ENCODE measurements at places on chromosomes 1 and 21. TPM values are rescaled to one million over a fixed set of nuclear protein-coding genes. Genes with fewer than 3 reads are reported as not detected.

SLC16A4 gene
- 16.6 TPM for total RNA-seq

ADAM30 gene
- total RNA-seq, result not detected

DMBX1 gene
- not detected for total RNA-seq

PPCS gene
- 35.3 TPM for total RNA-seq

RHOU gene
- 2.1 TPM for total RNA-seq

OPTC gene
- not detected for total RNA-seq

BCL2L15 gene
- total RNA-seq, result 0.11 TPM

KRTAP13-1 gene
- total RNA-seq, result not detected

GJA5 gene
- 0.44 TPM for total RNA-seq

TFF3 gene
- not detected for total RNA-seq
